Amygdala (tissue), 56 donors: ENCODE measurements at places on chromosomes 3 and 15.

DNA sequence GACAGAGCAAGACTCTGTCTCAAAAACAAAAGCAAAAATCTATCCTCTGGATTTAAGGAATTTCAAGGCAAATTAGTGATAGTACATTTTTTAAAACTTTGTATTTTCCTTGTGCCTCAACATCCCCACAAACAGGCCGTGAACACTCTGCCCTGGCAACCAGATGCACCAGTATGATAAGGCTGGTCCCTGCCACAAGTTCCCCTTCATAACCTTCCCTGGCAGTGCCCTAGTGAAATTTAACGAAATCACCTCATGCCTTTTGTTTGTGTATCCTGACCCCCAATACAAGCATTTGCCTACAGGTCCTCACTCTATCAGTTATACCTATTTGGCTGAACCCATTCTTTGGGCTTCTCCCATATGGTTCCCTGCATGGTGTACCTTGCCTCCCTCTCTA, 107.4 kb upstream of the FLNB start:
- DNase-seq = no peak

- DNase-seq = no peak
These were observed 122.7 kb downstream of the WNT5A start for GRCh38 chr3:55364421-55364820.

DNA sequence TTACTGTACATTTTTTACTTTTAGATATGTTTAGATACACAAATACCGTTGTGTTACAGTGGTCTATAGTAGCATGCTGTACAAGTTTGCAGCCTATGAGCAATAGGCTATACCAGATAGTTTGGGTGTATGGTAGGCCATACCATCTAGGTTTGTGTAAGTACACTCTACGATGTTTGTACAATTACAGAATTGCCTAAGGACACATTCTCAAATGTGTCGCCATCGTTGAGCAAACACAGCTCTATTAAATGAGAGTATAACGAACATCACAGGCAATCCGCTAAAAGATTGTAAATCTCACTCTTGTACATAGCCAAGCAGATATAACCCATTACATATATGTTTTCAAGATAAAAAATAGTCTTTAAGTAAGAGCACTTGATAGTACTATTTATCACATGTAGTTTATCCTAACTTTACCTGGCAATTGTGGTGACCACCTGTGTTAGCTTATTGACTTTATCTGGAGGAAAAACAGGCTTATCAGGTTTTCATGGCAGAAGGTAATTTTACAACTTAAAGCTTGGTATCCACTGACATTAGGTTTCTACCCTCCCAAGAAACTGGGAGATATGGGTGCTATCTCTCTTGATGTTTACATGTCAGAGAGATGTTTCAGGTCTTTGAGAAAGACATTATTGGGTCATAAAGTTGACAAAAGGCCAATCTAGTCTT, 898.7 kb downstream of the NSUN3 start:
- no peak for DNase-seq

- peak; percentile 41 for DNase-seq
These were observed 115.9 kb downstream of the SV2B start for GRCh38 chr15:91216000-91216399.

- no peak for DNase-seq
These were observed 34.5 kb downstream of the SLC6A20 start for GRCh38 chr3:45761831-45762230.

DNA sequence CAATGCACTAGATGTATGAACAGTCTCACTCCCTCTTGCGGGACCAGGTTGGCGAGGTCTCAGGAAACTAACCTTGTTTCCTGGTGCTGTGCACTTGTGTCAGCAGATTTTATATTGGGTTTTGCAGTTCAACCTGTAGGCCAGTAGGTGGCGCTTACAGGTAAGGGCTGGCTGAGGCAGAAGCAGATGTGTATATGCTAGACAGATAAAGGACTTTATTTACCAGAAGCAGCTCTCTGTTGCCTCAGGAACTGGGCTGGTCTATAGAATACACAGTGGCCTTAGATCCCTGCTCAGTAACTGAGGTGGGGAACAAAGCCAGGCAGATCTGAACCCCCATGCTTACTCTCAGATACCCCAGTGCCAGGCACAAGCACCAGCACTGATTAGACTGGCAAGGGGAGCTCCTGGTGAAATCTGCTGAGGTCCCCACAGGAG, 296.8 kb downstream of the DOCK3 start:
- DNase-seq = no peak

- DNase-seq = no peak
These were observed 38.8 kb downstream of the EDC3 start for GRCh38 chr15:74656935-74657535.

GRCh38 chr3:76866729-76867408, 173.0 kb upstream of the ROBO2 start:
- no peak for DNase-seq

- no peak for DNase-seq
These were observed 28.9 kb upstream of the SNRPA1 start for GRCh38 chr15:101323793-101324523.

DNA sequence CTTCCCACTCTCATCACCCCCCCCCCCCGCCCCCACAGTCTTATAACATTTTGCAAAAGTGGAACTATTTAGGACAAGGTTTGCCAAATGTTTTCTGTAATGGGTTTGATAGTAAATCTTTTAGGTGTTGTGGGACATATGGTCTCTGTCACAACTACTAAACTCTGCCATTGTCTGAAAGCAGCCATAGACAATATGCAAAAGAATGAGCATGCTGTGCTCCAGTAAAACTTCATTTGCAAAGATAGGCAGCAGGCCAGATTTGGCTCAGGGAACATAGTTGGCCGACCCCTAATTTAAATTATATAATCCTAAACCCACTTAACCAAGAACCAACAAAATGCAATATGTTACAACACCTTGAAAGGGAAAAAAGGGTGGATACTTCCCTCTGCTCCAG, 46.4 kb downstream of the TIPARP start:
- DNase-seq = no peak

DNA sequence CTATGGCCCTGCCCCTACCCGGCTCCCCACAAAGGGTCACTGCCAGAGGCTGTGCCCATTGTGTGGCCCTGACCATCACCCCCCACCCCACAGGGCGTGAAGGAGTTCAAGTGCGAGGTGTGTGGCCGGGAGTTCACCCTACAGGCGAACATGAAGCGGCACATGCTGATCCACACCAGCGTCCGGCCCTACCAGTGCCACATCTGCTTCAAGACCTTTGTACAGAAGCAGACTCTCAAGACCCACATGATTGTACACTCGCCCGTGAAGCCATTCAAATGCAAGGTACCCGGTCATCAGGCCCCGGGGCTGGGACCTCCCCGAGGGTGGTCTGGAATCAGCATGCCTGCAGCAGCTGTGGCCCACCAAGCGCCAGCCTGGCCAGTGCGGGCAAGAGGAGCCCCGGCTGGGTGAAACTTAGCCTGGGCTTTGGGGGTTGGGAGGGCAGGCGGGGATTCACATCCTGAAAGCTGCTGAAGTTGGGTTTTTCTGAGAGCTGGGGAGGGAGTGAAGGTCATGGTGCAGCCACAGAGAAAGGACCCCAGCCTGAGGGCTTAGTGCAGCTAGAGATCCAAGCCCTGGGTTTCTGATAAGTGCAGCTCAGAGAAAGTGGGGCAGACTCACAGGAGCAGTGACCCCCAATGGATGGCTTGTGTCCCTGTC, 29.2 kb downstream of the IDH2 start:
- DNase-seq = no peak

- DNase-seq = no peak
These were observed 421.2 kb upstream of the TPRG1 start for GRCh38 chr3:188750617-188751016.

DNA sequence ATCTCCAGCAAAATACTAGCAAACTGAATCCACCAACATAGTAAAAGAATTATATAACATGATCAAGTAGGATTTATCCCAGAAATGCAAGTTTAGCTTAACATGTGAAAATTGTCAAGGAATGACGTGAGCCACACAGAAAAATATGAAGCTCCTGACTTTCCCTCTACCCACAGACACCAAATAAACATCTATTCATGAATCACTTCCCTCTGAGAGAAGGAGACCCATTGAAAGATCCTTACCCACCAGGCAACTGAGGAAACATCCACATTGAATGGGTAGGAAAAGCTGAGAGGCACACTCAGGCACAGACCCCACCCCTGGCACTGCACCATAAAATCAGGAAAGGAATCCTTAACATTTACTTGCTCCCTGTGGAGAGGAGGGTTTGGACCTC, 102.2 kb upstream of the MANF start:
- DNase-seq = no peak

DNA sequence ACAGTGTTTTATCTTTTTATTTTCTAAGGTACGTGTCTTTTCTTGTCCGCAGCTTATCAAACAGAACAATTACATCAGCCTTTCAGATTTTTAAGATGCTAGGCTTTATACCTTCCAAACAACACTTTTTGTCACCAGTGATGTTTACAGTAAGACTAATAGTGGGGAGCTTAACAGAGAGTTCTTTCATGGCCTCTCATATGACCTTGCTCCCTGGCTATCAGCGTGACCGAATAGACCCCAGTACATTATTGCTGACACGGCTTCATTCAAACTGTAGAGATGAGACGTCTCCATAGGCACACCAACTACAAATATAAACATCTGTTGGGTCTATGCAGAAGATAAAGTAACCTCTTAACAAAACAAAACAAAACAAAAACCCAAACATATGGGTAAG, 477.6 kb upstream of the KCNMB2 start:
- no peak for DNase-seq

GRCh38 chr3:37477275-37477674, 302.9 kb upstream of the LRRFIP2 start:
- no peak for DNase-seq

DNA sequence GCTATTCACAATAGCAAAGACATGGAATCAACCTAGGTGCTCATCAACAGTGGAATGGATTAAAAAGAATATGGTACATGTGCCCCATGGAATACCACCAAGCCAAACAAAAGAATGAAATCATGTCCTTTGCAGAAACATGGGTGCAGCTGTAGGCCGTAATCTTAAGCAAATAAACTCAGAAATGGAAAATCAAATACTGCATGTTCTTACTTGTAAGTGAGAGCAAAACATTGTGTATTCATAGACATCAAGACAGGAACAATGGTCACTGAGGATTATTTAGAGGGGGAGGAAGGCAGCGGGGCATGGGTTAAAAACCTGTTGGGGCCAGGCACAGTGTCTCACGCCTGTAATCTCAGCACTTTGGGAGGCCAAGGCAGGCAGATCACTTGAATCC, 304.7 kb upstream of the ROBO2 start:
- no peak for DNase-seq

- DNase-seq = no peak
These were observed 336.2 kb upstream of the TPM1 start for GRCh38 chr15:62706317-62706716.

DNA sequence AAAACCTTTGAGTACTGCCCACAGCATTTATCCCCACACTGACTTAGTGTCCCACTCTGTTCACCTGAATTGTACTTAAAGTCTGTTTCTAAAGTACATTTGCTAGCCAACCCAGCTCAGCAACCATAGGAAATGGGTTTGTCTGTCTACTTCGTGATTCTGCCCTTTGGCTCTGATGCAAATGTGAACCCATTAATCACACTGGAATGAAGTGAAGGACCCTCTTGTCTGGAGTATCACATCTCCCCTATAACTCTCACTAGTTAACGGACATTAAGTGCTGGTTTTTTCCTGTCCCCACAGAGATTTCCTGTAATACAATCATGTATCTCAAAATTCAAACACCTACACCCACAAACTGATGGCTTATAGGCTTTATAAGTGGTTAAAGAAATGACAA, 20.5 kb downstream of the EID1 start:
- DNase-seq = no peak

GRCh38 chr15:40297356-40297755, 10.4 kb downstream of the PLCB2 start:
- DNase-seq = no peak

DNA sequence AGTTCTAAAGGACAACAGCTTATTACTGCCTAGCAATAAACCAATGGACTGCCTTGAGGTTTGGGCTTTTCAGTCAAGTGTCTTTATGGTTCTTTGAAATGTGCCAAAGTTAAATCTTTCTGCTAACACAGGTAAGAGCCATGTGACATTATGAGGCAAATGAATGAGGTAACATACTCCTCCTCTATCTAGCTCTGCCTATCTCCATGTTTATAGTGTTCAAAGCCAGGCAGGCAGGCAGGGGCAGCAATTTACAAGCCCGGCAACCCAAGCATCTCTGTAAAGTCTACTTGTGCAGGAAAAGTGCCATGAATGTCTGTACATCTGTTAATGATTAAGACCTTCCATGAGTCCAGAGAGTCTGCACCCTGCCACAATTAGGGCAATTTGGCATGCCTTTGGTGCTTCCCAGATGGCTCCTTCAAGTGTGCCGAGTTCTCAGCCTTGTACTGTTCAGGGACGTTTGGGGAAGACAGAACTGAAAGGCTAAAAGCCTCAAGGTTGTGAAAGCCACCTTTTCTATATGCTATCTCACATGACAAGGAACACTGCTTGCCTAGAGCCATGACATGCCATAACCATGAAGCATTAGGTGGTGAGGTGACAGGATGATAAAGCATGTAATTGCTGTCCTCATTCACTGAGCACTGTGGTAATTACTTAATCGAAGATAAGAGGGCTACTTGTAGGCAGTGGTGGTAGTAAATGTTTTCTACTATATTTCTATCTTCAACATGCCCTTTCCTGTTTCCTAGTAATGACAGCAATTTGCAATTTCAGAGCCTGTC, 41.4 kb upstream of the EIF1B start:
- DNase-seq = no peak

GRCh38 chr3:75325716-75326115, 338.4 kb upstream of the FRG2C start:
- no peak for DNase-seq

GRCh38 chr3:136644212-136644611, 108.0 kb downstream of the STAG1 start:
- DNase-seq = no peak

DNA sequence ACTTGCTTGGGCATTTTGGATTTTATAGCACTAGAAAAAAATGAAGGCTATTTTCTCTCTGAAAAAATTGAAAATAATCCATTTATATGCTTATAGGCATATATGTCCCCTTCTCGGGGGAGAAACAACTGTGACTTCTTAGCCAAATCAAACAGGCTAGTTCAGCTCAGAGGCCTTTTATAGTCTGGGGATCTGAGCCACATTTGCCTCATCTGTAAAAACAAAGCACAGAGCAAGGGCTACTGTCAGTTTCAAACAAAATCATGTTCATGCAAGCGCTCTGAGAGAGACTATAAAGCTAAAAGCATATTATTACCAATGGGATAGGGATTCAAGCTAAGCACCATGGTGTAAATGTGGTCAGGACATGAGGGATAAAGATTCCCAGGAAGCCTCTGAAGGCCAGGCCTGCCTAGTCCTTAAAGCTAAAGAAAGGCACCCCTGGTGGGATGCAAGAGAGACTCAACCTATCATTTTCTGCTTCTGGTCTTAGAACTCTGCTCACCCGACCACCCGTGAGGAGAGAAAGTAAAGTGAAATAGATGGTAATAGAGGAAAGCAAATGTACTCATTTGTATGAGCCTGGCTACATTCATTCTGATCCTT, 51.0 kb upstream of the IL12A start:
- DNase-seq = no peak

DNA sequence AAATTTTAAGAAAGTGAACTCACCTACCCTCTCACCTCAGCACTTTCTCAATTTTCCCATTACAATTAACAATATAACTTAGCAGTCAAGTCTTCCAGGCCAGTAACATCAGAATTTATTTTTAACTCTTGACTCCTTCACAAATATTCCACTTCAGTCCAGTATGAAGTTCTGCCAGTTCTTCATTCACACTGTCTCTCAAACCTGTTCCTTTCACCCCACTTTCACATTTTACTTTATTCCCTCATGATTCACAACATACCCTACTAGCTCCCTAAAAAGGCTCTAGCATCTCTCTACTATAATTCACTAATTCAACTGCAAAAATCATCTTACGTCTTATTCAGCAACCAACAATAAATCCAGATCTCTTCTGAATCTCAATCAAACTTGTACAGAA, 3.8 kb downstream of the GSK3B start:
- DNase-seq = no peak
